Cardiac septum (tissue), 1 donor: ENCODE measurements at places on chromosomes 1 and 21.

DNA sequence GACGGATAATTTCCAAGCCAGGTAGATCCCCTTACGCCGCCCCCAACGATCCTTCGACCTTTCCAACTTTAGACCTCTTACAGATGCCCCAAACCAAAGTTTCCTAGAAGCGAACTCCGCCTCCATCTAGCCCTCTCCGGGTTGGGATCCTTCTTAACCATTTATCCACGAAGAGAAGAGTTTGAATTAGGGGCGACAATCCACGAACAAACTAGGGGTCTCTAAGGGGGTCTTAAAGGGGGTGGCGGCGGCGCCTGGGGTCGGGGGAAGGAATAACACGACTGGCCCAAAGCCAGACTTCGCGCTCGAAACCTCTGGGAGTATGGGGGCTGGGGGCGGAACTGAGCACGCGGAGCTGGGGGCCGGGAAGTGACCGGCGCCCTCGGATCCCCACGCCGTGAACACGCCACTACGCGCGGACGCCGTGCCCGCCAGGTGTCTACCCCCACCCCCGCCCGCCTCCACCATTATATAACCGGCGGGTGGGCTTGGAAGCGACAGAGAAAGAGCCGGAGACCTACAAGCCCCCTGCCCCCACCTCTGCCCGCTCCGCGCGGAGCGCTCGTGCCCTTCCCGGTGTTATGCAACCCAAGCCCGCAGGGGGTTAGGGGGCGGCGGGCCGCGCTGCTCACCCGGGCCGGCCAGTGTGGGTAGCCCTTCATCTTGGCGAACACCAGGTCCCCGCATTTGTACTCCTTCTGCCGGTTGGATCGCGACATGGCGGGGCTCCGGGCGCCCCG is 594 bp downstream of the HDGF start:
- DNase-seq, result no peak

DNA sequence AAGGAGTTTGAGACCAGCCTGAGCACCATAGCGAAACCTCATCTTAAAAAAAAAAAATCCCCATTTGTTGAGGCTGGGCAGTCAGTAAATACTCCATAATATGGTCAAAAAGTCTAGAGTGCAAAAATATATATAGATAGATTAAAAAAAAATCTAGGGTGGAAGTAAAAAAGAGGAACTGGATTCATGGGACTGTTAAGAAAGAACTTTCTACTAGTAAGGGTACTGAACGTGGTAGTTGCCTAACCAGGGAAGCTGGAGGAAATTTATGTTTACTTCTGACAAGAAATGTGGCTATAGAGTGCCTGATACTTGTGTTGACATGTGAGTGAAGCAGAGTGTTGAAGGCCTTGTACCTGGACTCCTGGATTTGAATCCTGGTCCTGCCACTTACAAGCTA is 265.9 kb upstream of the FAM78B start:
- DNase-seq, result no peak

- DNase-seq, result no peak
These were observed 345.4 kb downstream of the HHAT start for GRCh38 chr1:210674151-210674550.

GRCh38 chr1:161954050-161954449 is 69.6 kb downstream of the OLFML2B start:
- DNase-seq, result no peak

GRCh38 chr1:235169986-235170385 is 8.9 kb upstream of the RBM34 start:
- no peak for DNase-seq

GRCh38 chr1:43875331-43875730 is 58.3 kb upstream of the ARTN start:
- DNase-seq, result no peak
